Body of pancreas (tissue), 4 donors: ENCODE measurements at places on chromosomes 12 and 14. TPM values are rescaled to one million over a fixed set of nuclear protein-coding genes. Genes with fewer than 3 reads are reported as not detected.
A peak's percentile ranks its signal among the peaks of the same experiment; 100 is the strongest.

Gene MVK
- 8.6 TPM for total RNA-seq

GRCh38 chr12:45720069-45720468 lies 9.4 kb upstream of the ARID2 start:
- H3K27me3 ChIP-seq = no peaks in the 10 kb centered on the region
- H3K4me3 ChIP-seq = no peak overlapping the region
- peaks cover 32% of the 10 kb centered on the region for H3K4me1 ChIP-seq
- no peak overlapping the region for H3K27ac ChIP-seq
- H3K36me3 ChIP-seq = no peaks in the 10 kb centered on the region
- no peak for DNase-seq

DNA sequence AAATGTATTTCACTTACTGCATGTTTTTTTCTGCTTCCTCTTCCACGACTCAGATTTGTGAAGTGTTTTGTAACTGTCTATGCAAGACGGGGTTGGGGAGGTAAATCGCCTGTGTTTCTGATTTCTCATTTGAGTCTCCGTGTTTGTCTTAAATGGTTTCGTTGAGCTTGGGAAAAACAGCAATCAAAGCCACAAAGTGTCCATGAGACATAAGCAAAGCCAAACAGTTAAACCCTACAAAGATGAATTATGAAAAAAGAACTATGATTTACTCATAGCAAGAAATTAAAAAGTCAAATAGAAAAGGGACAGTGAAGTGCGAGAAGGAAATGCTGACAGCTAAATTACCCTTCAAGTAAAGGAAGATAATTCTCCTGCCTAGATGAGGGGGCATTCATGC lies 164.3 kb upstream of the TMPO start:
- no peak for DNase-seq
- no peaks in the 10 kb centered on the region for H3K27me3 ChIP-seq
- H3K4me1 ChIP-seq = no peaks in the 10 kb centered on the region
- no peak overlapping the region for H3K4me3 ChIP-seq
- no peaks in the 10 kb centered on the region for H3K36me3 ChIP-seq

GRCh38 chr12:119949145-119949544 lies 39.9 kb upstream of the BICDL1 start:
- no peaks in the 10 kb centered on the region for H3K4me1 ChIP-seq
- H3K27ac ChIP-seq = no peak overlapping the region
- no peaks in the 10 kb centered on the region for H3K27me3 ChIP-seq
- no peak overlapping the region for H3K4me3 ChIP-seq
- no peaks in the 10 kb centered on the region for H3K36me3 ChIP-seq

GRCh38 chr12:12890543-12891079 lies 751 bp upstream of the GPRC5A start:
- peak overlapping the region; percentile 87 for H3K27ac ChIP-seq
- H3K4me1 ChIP-seq = peaks cover 23% of the 10 kb centered on the region
- H3K4me3 ChIP-seq = peak overlapping the region; percentile 40
- no peaks in the 10 kb centered on the region for H3K27me3 ChIP-seq
- H3K36me3 ChIP-seq = no peaks in the 10 kb centered on the region

Gene RAPGEF3
- 11.9 TPM for total RNA-seq

GRCh38 chr12:26101350-26101734 lies 23.5 kb downstream of the BHLHE41 start:
- H3K4me1 ChIP-seq = peaks cover 15% of the 10 kb centered on the region
- no peak overlapping the region for H3K4me3 ChIP-seq
- peak overlapping the region; percentile 69 for H3K27ac ChIP-seq
- H3K27me3 ChIP-seq = no peaks in the 10 kb centered on the region
- no peaks in the 10 kb centered on the region for H3K36me3 ChIP-seq
- peak; percentile 80 for DNase-seq

DNA sequence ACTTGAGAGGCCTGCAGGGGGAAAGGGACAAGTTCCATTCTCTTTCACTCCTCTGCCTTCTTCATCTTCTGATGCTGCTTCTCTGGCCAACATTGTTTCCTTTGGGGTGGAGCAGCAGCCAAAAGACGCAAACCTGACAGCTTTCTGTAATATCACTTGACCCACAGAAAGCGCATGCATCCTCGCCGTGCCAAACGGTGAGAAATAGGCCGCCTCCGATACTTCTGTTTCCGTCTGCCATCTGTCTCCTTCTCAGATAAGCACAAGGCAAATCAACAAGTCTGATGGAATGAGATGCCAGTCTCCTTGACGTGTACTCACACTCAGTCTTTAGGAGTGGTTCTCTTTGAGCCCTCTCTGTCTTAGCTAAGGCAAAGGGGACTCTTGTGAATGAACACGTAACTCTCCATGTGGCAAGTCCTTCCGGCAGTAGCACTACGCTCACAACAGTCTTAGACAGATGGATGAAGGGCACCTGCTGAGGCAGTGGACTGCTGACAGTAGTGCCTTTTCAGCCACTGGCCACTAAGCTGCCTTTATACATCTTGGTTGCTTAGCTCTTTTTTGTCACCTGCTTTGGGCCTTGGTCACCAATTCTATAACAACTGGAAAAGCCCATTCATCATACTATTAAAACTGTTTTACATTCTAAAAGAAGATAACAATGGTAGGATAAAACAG lies 214.1 kb downstream of the FBXL14 start:
- H3K4me3 ChIP-seq = no peak overlapping the region
- H3K27ac ChIP-seq = no peak overlapping the region
- no peak for DNase-seq
- H3K27me3 ChIP-seq = no peaks in the 10 kb centered on the region
- no peaks in the 10 kb centered on the region for H3K4me1 ChIP-seq
- H3K36me3 ChIP-seq = no peaks in the 10 kb centered on the region

- no peaks in the 10 kb centered on the region for H3K36me3 ChIP-seq
- no peak overlapping the region for H3K4me3 ChIP-seq
- no peak for DNase-seq
- no peaks in the 10 kb centered on the region for H3K4me1 ChIP-seq
Measured at GRCh38 chr12:124289634-124290600, 5.0 kb upstream of the RFLNA start.

DNA sequence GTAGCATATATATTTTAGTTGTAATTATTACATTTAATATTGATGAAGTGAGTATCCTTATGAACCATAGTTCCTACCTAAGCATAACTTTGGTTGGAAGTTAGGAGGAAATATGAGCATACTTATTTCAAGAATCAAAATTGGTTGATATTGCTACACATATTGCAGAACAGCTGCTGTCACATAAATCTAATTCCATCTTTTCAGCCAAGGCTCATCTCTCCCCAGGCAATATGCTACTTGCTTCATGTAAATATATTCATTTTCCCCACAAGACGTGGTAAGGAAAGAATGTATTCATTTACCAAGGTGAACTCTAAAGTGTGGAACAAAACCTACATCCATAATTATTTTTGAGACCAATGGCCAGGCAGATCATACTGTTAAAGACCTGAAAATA lies 62.5 kb upstream of the HIF1A start:
- no peak overlapping the region for H3K4me3 ChIP-seq
- no peaks in the 10 kb centered on the region for H3K4me1 ChIP-seq
- no peaks in the 10 kb centered on the region for H3K27me3 ChIP-seq
- no peaks in the 10 kb centered on the region for H3K36me3 ChIP-seq
- no peak for DNase-seq

Gene RD3L
- total RNA-seq = not detected

GRCh38 chr12:116718655-116719454 lies 19.0 kb downstream of the SPRING1 start:
- no peak for DNase-seq
- H3K36me3 ChIP-seq = no peaks in the 10 kb centered on the region
- no peak overlapping the region for H3K4me3 ChIP-seq
- H3K27ac ChIP-seq = no peak overlapping the region
- H3K4me1 ChIP-seq = peaks cover 7% of the 10 kb centered on the region

DNA sequence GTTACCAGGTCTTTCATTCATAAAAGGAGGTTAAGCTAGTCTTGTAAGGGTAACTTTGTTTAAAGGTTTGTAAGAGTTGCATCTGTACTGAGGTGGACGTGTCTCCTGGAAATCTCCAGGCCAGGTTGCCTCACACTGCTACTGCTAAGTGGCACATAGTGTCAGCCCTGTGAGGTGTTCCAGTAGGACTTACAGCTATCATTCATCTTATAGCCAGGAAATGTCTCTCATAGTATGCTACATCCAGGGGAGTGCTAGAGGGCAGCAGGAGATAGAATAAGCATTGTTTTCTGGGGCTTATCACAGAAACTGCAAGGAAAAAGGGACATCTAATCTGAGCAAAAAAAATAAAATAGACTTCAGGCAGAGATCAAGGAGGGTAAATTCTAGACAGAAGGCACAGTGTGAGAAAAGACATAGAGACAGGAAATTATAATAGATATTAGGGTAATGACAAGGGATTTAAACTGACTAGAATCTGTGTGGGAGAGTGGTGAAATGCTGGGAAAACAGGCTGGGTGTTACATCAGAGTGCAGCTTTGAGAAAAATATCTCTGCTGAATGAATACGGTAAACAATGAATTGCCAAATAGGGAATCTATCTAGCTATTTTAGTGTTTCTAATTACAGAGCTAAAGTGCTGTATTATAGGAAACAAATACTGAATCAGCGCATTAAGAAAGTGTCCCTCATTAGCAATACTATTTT lies 205.1 kb upstream of the ABCD2 start:
- no peak overlapping the region for H3K4me3 ChIP-seq
- H3K27ac ChIP-seq = peak overlapping the region; percentile 4
- no peaks in the 10 kb centered on the region for H3K27me3 ChIP-seq
- H3K4me1 ChIP-seq = peaks cover 9% of the 10 kb centered on the region
- no peak for DNase-seq

Gene HDAC7
- 26.7 TPM for total RNA-seq

GRCh38 chr14:93735206-93735605 lies 53.1 kb downstream of the PRIMA1 start:
- H3K27ac ChIP-seq = no peak overlapping the region
- no peak overlapping the region for H3K4me3 ChIP-seq
- H3K4me1 ChIP-seq = no peaks in the 10 kb centered on the region
- H3K36me3 ChIP-seq = no peaks in the 10 kb centered on the region

GRCh38 chr12:82688035-82688501 lies 1.4 kb downstream of the TMTC2 start:
- H3K36me3 ChIP-seq = peaks cover 4% of the 10 kb centered on the region
- peaks cover 24% of the 10 kb centered on the region for H3K4me1 ChIP-seq
- peak overlapping the region; percentile 95 for H3K27ac ChIP-seq
- peak overlapping the region; percentile 89 for H3K4me3 ChIP-seq
- DNase-seq = no peak

GRCh38 chr12:103875666-103876065 lies 34.6 kb upstream of the NT5DC3 start:
- DNase-seq = no peak
- no peak overlapping the region for H3K27ac ChIP-seq
- H3K27me3 ChIP-seq = no peaks in the 10 kb centered on the region
- no peaks in the 10 kb centered on the region for H3K4me1 ChIP-seq
- no peak overlapping the region for H3K4me3 ChIP-seq

Gene GYS2
- not detected for total RNA-seq

- peaks cover 6% of the 10 kb centered on the region for H3K36me3 ChIP-seq
- no peak for DNase-seq
- H3K4me1 ChIP-seq = no peaks in the 10 kb centered on the region
Measured at GRCh38 chr14:99436247-99437180, 44.1 kb downstream of the SETD3 start.

Gene MIPOL1
- 8.6 TPM for total RNA-seq

Gene PYGL
- 11.9 TPM for total RNA-seq

- no peak for DNase-seq
- no peaks in the 10 kb centered on the region for H3K27me3 ChIP-seq
- H3K27ac ChIP-seq = no peak overlapping the region
- H3K4me1 ChIP-seq = peaks cover 15% of the 10 kb centered on the region
- H3K4me3 ChIP-seq = no peak overlapping the region
- no peaks in the 10 kb centered on the region for H3K36me3 ChIP-seq
Measured at GRCh38 chr12:125071456-125071855, 6.2 kb downstream of the AACS start.

Gene SPIC
- not detected for total RNA-seq

Gene SYCP3
- 0.26 TPM for total RNA-seq

DNA sequence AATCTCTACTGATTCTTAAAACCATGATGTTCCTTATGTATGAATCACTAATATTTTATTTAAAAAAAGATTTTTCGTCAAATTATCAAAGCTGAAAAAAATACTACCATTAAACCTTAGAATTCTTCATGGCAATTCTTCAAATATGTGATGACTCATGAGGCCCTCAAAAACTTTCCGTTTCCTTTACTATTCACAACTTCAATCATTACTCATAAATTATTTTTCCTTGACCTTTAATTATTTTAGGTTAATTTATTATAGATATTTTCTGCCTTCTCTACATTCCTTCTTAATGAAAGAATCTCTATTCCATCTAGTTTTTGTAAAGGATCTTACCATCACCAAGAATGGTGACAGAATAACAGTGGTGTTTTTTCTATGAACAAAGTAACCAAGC lies 162.1 kb upstream of the SOX5 start:
- no peak for DNase-seq
- H3K4me3 ChIP-seq = no peak overlapping the region
- peaks cover 4% of the 10 kb centered on the region for H3K27me3 ChIP-seq
- H3K4me1 ChIP-seq = no peaks in the 10 kb centered on the region
- no peak overlapping the region for H3K27ac ChIP-seq
- no peaks in the 10 kb centered on the region for H3K36me3 ChIP-seq

Gene MGST1
- 132 TPM for total RNA-seq

DNA sequence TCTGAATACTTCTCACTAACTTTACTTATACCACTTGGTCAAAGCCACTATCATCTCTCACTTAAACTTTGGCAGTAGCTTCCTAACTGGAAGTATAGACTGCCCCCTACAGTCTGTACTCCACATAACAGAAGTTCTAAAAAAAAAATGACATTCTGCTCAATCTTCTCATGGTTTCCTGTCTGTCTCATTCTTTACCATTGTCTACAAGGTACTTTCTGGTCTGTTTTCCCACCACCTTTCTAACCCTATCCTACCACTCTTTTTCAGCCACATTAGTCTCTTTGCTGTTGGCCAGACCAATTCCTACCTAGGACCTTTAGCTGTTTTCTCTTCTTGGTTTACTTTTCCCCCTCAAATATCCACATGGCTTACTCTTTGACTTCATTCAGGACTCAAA lies 14.7 kb downstream of the CPSF6 start:
- H3K27me3 ChIP-seq = no peaks in the 10 kb centered on the region
- H3K4me3 ChIP-seq = no peak overlapping the region
- no peak overlapping the region for H3K27ac ChIP-seq
- peaks cover 21% of the 10 kb centered on the region for H3K36me3 ChIP-seq

DNA sequence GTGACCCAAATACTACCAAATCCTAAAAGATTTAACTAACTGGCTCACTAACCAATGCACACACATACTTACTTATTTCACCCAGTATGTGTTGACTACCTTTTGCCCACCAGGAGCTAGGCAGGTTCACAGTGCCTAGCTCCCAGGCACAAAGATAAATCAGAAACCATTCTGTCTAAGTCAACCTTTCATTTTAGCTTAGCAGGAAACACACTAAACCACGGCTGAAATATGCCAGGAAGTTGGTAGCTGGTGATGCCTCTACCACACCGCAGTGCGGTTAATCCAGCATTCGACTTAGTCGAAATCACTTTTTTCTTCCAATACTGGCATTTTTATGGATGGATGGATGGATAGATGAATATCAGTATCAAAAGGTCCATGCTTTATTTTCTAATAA lies 597.7 kb downstream of the DIO2 start:
- no peak for DNase-seq
- no peak overlapping the region for H3K27ac ChIP-seq
- no peaks in the 10 kb centered on the region for H3K4me1 ChIP-seq
- no peaks in the 10 kb centered on the region for H3K36me3 ChIP-seq

Gene VRTN
- not detected for total RNA-seq
